ENCODE measurements at places on chromosomes 7 and 10. TPM values are rescaled to one million over a fixed set of nuclear protein-coding genes. Genes with fewer than 3 reads are reported as not detected.

The SPOCK2 gene
- total RNA-seq = 0.33 TPM

The DKK1 gene
- total RNA-seq = 54.4 TPM

The TMEM213 gene
- total RNA-seq = not detected

The GIMAP6 gene
- under 0.01 TPM for total RNA-seq

The PRPS1L1 gene
- total RNA-seq = not detected

DNA sequence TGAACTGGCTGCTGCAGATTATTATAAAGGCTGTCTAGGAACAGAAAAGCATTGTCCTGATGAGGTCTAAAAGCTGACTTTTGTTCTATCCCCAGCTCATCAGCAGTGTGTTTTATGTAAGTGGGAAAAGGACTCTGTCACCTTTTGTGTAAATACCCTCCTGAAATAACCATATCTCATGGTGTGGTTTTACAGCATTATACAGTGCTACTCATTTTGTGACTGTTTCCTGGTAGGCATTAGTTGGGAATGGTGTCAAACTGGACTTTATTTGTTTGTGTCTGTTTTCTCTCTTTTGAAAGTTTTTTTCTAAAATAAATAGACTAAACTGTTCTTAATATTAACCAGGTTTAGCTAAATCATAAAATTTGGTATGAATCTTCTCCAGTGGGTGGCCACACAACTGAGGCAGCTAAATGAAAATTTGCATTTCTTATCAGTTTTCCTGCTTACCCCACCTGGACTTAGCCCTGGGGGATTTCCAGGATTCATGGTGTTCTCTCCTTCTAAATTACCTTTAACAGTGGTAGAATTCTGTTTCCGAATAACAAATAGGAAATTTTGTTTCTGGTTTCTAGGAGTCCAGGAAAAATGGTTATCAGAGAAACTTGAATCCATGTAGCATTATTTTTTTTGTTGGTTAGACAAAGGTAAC, 140.9 kb downstream of the LHFPL3 start:
- DNase-seq = no peak

- DNase-seq = no peak
Observed at GRCh38 chr10:95377950-95378349, 87.1 kb upstream of the PDLIM1 start.

GRCh38 chr7:32163141-32163806, 93.1 kb upstream of the PDE1C start:
- DNase-seq = peak; percentile 97

DNA sequence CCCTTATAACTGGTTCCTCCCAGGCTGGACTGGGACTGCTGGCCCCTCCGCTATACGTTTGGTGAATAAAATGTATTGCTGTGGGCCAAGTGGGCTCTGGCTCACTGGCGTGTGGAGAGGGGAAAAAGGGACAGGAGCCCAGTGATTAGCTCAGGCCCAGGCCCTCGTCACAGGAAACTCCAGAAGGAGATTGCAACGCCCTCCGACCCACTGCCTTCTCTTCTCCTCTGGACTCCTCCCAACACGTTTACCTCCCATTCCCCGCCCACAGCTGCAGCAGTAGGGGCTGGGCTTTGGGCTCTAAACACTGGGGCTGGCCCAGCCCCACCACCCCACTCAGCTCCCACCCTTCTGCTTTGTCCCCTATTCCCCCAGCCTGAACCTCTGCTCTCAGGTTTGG, 173.9 kb downstream of the NEURL1 start:
- DNase-seq = peak; percentile 79

GRCh38 chr10:4751211-4751610, 74.8 kb upstream of the AKR1E2 start:
- no peak for DNase-seq

- no peak for DNase-seq
Observed at GRCh38 chr10:110883924-110884323, 12.2 kb downstream of the PDCD4 start.

- no peak for DNase-seq
Observed at GRCh38 chr7:9600974-9601373, 1167.6 kb downstream of the NXPH1 start.

GRCh38 chr7:123003539-123004126, 8.1 kb upstream of the TAS2R16 start:
- DNase-seq = no peak

- no peak for DNase-seq
Observed at GRCh38 chr10:31520986-31521831, 202.2 kb downstream of the ZEB1 start.

GRCh38 chr10:71985542-71986250, 21.5 kb downstream of the CHST3 start:
- DNase-seq = peak; percentile 76
